ENCODE measurements at places on chromosomes 4 and X.

- no peak for DNase-seq
These were observed 114.3 kb downstream of the NKX6-1 start for GRCh38 chr4:84384801-84385200.

DNA sequence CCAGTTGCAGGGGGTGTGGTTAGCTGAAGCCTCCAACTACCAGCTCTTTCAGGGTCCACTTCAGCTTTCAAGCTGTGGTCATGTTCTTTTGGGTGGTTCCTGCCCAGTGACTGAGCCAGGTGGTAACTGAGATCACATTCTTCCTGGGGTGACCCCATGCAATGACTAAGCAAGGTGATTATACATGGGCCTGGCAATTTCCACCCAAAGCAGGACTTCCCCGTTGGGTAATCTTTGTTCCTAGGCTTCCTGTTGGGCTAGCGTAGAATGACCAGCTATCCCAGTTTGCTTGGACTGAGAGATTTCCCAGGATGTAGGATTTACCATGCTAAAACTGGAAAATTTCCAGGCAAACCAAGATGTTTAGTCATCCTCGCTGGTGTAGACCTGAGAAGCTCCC lies 18.4 kb upstream of the MAGEB17 start:
- no peak for DNase-seq

DNA sequence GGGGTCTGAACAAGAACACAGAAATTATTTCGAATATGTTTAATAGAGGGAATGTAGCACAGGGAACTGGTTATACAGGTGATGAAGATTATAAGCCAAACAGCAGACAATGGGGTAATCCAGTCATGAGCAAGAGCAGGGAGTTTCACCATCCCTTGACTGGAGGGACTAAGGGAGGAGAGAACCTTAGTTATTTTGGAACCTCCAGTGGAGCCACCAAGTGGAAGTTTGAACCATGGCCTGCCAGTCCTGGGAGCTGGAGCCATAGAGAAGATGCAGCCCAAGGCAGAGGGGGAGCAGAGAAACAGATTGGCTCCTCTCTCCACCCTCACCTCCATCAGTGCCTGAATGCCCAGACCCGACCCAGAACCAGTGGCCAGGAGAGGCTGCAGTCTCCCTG lies 264.6 kb upstream of the RASGEF1B start:
- no peak for DNase-seq

DNA sequence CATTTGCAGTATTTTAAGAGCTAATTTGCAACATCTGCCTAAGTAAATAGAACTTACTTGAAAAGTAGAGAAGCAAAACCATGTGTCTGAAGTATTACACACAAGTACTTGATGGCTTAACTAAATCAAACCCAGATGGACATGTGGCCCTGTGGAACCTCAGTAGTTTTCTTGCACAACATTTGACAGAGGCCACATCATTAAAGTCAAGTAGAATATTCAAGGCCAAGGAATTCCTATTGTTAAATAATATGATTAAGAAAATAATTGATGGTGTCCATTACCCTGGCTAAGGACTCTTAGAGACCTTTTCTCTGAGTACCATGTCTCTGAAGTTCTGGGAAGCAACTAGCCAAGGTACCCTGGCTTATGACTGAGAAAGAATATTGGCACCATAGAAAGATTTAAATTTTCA lies 135.4 kb upstream of the OTUD4 start:
- DNase-seq, result no peak
